ENCODE measurements at places on chromosomes 3 and 15.

- DNase-seq = no peak
Observed at GRCh38 chr3:116165135-116165534, 280.2 kb downstream of the LSAMP start.

DNA sequence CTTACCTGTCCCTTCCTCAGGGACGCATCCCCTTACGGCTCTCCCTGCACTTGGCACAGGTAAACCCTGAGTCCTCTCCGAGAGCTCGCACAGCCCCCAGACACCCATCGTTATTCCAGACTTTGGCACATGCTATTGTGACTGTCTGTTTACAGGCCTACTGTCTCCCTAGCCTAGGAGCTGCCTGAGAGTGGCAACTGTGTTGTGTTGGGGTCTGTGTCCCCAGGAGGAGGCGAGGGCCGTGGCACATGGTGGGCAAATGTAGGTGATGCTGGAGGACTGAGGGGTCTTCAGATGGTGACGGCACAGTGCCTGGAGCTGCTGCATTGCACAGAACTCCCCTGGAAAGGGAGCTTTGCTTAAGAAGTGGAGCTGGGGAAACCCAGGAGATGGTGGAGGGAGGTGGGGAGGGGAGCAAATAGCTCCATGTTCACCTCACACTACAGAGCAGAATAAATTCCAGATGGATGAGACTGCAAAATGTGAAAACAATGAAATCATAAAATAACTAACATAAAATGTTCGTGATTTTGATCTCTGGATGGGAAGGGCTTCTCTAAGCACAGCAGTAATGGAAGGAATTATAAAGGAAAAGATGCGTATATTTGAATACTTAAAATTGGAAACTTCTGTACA is 96.5 kb downstream of the SMAD6 start:
- DNase-seq = no peak

- no peak for DNase-seq
Observed at GRCh38 chr15:100959066-100960050, 40.2 kb downstream of the LRRK1 start.

- no peak for DNase-seq
Observed at GRCh38 chr15:77713281-77713680, 80.6 kb upstream of the LINGO1 start.

DNA sequence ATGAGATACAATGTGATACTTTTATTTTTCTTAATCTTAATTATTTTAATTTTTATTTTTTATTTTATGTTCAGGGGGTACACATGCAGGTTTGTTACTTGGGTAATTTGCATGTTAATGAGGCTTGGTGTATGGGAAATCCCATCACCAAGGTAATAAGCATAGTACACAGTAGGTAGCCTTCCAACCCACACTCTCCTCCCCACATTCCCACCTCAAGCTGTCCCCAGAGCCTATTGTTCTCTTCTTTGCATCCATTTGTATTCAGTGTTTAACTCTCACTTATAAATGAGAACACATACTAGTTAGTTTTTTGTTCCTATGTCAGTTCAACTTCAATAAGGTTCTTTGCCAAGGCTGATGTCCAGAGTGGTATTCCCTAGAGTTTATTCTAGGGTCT is 1375.4 kb downstream of the NSUN3 start:
- no peak for DNase-seq

DNA sequence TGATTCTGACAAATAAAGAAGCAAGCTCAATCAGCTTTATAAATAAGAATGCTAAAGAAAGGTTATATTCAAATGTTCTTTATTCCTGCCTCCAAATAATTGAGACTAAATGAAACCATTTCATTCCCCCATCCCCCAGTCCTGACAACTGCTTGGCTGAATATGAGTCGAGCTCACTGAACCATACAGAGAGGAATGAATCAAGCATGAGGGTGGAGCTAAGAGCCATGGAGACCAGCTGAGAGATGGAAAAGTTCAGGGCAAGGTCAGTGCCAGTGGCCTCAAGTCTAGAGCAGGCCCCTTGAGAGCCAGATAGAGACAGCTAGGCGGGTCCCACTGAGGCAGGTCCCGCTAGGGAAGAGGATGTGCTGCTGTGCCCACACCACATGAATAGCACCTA is 188.7 kb upstream of the EIF1B start:
- no peak for DNase-seq

- no peak for DNase-seq
Observed at GRCh38 chr3:27720899-27721716, 1.0 kb downstream of the EOMES start.

DNA sequence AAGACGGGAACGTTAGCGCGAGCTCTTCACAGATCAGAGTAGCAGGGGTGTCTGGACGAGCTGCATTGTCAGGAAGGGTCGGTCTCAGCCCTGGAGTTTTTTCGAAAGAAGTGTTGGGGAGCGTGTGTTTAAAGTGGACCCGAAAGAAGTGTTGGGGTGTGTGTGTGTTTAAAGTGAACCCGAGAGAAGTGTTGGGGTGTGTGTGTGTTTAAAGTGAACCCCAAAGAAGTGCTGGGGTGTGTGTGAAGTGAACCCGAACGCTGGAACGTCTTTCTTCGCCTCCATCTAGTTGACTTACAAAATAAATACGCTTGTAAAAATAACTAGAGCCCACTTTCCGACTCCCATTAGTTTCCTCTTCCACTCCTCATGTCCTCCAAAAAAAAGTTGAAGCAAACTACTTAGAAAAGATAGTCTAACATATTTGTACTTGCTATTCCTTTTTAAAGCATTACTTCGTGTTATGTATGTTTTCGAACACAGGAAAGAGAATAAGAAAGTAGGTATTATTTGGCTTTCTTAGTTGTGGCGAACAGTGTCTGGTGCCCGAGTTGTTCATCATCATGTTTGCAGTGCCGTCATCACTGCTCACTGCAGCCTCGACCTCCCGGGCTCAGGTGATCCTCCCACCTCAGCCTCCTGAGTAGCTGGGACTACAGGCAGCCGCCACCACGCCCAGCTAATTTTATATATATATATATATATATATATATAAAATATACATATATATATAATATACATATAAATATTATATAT is 1.0 kb downstream of the LRCH3 start:
- no peak for DNase-seq

DNA sequence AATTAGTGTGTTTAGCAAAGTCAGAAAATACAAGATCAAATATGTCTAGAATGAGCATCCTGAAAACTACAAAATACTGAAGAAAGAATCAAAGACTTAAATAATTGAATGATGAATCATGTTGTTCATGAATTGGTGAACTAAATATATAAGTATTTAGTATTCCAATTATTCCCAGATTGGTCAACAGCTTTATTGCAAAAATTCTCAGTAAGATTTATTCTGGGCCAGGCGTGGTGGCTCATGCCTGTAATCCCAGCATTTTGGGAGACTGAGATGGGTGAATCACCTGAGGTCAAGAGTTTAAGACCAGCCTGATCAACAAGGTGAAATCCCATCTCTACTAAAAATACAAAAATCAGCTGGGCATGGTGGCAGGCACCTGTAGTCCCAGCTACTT is 250.0 kb upstream of the NECTIN3 start:
- DNase-seq = no peak

- no peak for DNase-seq
Observed at GRCh38 chr3:135349254-135349948, 554.3 kb downstream of the EPHB1 start.

GRCh38 chr3:144544871-144545270 is 573.2 kb downstream of the DIPK2A start:
- DNase-seq = no peak

- no peak for DNase-seq
Observed at GRCh38 chr15:45349623-45350022, 28.7 kb downstream of the GATM start.

- DNase-seq = peak; percentile 26
Observed at GRCh38 chr3:77825001-77825827, 785.3 kb downstream of the ROBO2 start.

GRCh38 chr3:32424581-32425250 is 33.1 kb downstream of the CMTM7 start:
- no peak for DNase-seq

DNA sequence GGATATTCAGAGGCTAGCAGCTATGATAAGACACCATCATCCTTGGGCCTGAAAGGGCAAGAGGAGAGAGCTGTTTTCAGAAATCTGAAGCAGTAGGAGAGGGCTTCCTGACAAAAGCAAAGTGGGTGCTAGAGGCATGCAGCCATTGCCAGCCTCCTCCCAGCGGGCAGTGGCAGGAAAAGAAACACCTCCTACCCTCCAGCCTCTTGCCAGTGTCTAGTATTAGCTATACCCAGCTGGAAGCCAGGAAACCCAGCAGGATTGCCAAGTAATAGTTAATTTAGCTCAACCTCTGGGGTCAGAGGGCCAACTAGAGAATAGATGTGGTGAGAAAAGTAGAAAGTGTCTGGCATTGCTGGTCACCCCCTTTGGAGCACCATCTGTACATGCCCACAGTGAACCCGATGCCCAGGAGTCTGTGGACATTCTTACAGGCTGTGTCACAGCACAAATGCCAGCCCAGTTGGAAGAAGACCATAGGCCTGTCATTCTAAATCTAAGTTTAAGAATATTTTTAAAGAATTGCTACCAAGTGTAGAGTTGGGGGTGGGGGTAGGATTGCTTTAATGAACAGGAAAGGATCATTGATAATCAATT is 85.3 kb downstream of the HCN4 start:
- no peak for DNase-seq

DNA sequence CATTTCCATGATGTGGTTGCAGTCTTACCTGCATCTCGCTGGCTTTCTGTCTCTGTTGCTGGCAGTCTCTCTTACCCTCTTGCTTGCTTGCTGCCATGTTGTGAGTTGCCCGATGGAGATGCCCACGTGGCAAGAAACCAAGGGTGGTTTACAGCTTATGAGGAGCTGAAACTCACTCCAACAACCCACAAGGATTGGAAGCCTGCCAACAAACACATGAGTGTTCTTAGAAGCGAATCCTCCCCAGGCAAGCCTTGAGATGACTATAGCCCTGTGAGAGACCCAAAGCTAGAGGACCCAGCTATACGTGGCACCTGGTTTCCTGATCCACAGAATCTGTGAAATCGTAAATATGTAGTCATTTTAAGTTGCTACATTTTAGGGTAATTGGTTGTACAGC is 490.9 kb upstream of the ADAMTS9 start:
- DNase-seq = no peak

DNA sequence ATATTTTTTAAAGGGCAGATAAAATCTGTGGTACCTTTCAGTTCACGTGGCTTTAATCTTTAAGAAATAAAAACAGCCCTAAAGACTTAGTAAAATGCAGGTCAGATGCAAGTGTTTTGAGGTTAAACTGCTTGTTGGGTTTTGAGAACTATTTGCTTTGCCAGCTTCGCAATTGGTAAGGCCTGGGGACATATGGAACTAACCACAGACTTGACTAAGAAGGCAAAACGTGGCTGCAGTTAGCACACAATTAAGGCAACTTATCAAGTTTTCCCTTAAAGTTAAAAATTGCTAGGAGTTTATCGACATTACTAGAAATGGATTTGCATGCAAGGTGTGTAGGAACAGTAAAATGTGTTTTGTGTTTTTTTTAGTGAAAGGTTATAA is 206.9 kb downstream of the ZNF385D start:
- DNase-seq = no peak

GRCh38 chr3:12288182-12289129 is at the start of gene PPARG:
Gene PPARG, plus strand, starts transcription at chr3:12289070. Its CDS starts 90,642 bp downstream, at chr3:12379712.
- peak; percentile 82 for DNase-seq

DNA sequence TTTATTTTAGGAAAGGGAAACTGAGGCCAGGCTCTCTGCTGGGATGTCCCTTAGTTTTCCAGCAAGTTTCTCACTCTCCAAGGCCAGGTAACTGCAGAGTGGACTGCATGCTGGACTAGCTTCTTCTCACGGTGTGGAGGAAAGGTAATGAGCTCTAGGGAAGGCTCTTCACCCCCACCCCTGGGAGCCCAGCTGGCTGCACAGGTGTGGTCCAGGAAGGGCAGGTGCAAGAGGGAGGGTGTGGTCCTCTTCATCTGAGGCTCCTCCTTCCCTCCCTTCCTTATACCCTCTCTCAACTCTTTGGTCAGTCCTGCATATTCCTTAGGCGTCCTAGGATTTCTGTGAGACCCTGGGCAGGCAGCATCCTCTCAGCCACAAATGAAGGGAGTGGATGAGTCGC is 33.9 kb downstream of the RNU5B-1 start:
- peak; percentile 74 for DNase-seq

- no peak for DNase-seq
Observed at GRCh38 chr3:112376992-112377391, 44.0 kb downstream of the CD200 start.

GRCh38 chr3:196967412-196968232 is 1.0 kb downstream of the PIGZ start:
- no peak for DNase-seq

DNA sequence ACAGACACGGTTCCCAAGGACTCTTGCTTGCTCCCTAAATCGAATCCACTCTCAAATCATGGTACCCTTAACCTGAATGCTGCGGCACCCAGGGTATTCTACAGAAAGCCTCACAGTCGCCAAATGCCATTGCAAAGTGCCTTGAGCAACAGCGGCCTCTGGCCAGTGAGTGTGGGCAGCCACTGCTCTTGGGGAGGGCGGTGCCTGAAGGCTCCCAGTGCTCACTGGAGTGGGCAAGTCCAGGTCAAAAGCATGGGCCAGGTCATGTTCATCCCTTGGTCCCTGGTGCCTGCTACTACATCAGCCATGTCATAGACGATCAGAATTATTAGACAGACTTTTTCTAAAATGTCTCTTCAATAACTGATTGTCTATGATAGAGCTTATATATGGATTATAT is 82.5 kb downstream of the ADAMTS17 start:
- DNase-seq = no peak

- DNase-seq = no peak
Observed at GRCh38 chr3:160001850-160002623, 13.4 kb downstream of the IL12A start.

DNA sequence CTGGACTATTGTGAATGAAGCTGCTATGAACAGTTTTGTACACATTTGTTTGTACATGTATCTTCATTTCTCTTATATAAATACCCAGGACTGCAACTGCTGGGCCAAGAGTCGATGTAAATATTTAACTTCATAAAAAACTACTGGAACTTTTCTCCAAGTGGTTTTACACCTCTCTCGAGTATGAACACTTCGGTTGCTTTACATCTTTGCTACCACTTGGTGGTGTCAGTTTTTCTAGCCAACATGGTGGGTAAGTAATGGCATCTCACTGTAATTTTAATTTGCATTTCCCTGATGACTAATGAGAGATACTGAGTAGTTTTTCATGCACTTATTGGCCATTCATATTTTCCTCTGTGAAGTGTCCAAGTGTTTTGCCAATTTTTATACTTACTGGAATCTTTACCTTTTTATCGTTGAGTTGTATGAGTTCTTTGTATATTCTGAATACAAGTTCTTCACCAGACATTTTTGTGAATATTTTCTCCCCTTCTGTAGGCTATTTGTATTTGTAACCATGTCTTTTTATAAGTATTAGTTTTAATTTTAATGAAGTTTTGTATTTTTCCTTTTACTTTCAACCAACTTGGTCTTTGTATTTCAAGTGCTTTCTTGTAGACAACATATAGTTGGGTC is 44.4 kb downstream of the PCOLCE2 start:
- no peak for DNase-seq

- DNase-seq = no peak
Observed at GRCh38 chr3:133606902-133607301, 33.4 kb downstream of the CDV3 start.

- DNase-seq = no peak
Observed at GRCh38 chr3:141523615-141524375, 37.0 kb downstream of the RASA2 start.

All from left colon (tissue), 2 donors.